ENCODE measurements at places on chromosomes 16 and 17. TPM values are rescaled to one million over a fixed set of nuclear protein-coding genes. Genes with fewer than 3 reads are reported as not detected.

GRCh38 chr16:13402601-13403000 lies 501.2 kb downstream of the SHISA9 start:
- no peak for DNase-seq

DNA sequence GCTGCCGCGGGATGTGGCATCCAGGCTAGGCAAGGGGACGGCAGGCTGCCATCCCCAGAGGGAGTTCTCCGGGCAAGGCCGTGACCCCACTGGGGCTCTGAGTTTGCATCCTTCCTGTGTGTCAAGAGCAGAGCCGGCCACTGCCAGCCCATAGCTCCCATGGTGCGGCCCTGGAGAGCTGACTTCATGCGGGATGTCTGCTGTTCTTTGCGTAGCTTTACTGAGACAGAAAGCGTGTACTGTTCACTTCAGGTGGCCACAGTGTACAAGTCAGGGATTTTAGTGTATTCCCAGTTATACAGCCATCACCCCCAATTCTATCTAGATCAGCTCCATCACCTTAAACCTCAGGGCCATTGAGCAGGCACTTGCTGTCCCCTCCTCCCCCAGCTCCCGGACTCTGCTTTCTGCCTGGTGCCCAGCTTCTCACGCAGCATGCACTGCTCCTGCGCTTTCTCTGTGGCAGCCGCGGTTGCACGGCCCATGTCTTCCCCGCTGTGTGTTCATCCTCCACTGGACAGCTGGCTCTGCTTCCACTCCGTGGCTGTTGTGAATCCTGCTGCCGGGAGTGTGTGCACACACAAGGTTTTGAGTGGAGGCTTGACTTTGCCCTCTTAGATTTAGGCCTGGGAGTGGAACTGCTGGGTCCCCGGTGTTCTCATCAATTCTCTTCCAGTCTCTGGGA lies 71.2 kb downstream of the KLHDC4 start:
- DNase-seq, result no peak

DNA sequence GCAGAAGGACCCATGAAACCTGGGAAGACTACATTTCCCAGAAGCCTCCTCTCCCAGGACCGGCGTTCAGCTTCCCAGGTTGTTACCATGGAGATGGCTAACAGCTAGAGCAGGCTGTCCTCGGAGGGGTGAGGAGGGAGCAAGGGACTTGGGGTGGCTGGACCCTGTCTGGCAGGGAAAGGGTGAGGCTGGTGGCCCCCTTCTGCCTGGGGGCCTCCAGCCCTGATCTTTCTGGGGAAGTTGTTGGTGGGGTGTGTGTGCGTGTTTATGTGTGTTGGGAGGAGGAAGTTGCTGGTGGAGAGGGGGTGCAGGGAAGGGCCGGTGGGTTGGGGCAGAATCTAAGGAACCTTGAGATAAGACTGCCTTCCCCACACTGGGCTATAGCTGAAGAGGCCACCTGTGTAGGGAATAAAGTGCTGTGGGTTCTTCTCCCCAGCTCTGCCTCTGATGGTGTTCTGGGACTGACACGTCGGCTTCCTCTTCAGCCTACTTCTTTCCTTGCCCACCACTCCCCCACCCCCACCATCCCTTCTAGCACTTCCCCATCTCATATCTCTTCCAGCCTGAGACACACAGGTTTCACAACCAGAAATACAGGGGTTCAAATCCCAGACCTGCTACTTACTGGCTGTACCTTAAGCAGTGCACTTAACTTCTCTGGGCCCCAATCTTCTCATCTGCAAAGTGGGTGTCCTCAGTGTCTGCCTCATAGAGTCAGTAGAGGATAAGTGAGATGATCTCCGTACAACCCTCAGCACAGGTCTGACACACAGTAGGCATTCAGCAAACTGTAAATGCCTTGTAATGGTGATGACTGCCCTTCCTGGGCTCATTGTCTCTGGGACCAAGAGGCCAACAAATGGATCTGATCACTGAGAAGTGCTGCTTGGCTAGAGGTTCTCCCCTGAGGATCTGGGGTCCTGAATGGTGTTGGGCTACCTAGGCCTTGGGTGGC lies at the start of gene DRC7:
DRC7 (plus strand) TSS at position 82 of the 955 bp plus-strand sequence. CDS start 3,144 bp downstream, outside the sequence.
- peak; percentile 36 for DNase-seq

DNA sequence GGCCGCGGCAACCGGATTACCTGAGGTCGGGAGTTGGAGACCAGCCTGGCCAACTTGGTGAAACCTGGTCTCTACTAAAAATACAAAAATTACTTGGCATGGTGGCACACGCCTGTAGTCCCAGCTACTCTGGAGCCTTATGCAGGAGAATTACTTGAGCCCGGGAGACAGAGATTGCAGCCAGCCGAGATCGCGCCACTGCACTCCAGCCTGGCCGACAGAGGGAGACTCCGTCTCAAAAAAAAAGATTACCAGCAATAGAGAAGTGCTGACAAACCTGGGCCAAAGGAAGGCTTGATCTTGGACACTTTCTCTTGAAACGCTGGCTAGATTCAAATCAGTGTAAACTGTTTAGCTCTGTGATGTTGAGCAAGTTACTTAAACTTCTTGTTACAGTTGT lies 4.3 kb downstream of the MT1H start:
- DNase-seq, result peak; percentile 71

DNA sequence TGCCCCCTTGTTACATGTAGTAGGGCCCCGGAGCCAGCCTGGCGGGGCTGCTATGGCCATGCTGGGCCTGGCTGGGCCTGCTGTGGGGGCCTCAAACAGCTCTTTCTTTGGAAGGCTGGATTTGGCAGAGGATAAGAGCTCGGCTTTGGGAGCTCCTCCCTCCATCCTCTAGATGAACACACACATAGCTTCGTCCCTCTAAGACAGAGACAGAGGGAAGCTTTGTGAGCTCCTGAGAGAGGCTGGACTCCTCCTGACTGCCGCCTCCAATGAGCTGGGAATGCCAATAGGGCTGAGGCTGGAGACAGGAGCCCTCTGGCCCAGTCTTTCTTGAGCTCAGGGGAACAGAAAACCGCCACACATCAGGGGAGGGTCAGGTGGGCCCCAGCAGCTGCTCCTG lies 37.3 kb upstream of the CDC42EP4 start:
- DNase-seq, result no peak

DNA sequence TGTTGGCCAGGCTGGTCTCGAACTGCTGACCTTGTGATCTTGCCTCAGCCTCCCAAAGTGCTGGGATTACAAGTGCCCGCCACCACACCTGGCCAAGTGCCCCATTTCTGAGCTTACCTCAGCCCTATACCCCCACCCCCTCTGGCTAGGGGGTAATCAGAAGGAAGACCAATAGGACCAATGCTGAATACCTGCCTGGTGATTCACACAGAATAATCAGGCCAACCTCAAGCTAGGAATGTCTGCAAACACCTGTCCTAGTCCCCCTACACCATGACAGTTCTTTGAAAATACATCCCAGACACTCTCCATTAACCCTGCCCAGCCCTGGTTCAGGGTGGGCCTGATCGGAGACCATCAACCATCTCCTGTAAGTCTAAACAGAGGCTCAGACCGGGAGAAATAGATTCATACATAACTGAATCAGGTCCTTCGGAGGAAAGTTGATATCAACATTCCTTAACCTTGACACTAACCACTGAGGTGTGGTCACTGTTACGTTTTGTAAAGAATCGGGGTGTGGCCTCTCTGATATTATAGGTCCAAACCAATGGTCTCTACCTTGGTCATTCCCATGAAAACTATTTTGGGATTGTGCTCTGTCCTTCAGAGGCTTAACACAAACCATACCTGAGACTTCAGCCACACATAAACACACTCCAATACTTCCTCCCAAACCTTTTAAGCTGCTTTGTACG lies 130.8 kb downstream of the GAS7 start:
- no peak for DNase-seq

- DNase-seq, result no peak
Observed at GRCh38 chr16:50709061-50709684, 15.8 kb downstream of the NOD2 start.

DNA sequence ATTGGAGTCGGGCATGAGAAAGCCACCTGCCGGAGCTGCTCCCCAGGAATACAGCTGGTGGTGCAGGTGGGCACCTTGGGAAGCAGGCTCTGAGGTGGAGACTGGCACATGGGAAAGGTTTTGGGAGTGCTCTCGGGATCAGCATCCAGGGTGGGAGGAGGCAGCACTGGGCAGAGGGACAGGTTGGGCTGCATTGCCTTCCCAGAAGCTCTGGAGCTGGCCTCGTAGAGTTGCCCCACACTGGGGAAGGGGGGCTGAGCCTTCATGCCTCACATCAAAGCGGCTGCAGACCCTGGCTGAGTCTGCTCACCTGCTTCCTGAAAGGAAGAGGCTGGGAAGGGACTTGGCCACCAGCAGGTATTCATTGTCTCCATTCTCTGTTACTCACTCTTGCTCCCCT lies 13.5 kb upstream of the GPRC5B start:
- no peak for DNase-seq

DNA sequence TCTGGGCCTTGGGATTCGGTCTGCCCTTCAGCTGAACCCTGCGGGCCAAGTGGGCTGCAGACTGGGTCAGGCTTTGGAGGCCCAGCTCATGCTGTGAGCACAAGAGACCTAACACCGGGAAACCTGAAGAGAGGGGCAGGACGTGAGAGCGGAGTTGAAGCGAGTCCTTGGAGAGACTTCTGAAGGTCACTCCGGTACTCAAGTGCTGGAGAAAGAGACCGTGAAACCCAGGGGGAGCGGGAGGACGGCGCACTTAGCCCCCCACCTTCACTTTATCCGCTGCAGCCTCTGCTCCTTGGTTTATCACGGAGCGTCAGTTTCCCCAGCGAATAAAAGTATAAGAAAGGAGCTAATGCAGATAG lies 361 bp downstream of the UQCRC2 start:
- no peak for DNase-seq

DNA sequence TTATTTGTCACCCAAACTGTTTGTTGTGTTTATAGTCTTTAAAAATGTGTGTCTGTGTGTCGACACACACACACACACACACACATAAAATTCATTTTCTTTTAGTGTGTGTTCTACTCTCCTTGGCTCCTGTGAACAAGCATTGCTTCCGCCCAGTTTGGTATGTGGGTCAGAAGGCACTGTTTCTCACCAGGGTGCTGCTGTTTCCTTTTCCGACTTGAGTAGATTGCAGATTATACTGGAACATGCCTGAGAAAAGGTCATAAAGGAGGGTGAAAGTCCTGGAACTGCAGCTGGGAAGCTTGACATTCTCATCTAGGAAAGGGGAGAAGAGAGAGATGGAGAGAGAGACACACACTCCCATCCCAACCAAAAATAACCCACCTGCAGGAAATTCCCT lies 330.3 kb downstream of the BCAS3 start:
- no peak for DNase-seq

DNA sequence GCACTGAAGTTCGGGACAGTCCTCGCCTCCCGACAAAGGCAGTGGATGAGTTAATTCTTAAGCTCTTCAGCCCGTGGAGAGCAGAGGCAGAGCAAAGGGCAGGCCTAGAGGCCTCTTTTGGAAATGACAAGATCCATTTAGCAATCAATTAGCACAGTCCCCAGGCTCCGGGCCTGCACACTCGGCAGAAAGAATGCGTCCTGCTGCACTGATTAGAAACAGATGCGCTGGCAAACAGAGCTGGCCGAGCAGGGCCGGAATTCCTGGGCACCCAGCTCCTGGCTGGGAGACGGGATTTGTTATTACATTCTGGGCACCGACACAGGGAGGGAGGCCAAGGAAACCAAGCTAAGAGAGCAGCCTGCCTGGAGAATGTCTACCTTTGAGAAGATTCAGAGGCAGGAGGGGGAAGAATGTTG lies 162.9 kb downstream of the COPRS start:
- no peak for DNase-seq

DNA sequence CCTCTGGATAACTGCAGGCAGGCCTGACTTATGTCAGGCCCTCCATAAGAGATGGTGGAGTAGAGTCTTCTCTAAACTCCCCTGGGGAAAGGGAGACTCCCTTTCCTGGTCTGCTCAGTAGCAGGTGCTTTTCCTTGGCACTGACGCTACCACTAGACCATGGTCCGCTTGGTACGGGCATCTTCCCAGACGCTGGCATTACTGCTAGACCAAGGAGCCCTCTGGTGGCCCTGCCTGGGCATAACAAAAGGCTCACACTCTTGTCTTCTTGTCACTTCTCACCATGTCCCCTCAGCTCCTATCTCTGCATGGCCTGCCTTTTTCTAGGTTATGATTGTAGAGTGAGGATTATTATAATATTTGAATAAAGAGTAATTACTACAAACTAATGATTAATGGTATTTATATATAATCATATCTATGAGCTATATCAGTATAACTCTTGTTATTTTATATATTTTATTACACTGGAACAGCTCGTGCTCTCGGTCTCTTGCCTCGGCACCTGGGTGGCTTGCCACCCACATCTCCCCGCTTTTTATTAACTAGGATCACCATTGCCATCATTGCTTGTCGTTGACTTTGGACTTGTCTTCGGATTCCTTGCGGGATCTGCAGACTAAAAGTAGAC lies 59.8 kb upstream of the ARL4D start:
- DNase-seq, result peak; percentile 90

DNA sequence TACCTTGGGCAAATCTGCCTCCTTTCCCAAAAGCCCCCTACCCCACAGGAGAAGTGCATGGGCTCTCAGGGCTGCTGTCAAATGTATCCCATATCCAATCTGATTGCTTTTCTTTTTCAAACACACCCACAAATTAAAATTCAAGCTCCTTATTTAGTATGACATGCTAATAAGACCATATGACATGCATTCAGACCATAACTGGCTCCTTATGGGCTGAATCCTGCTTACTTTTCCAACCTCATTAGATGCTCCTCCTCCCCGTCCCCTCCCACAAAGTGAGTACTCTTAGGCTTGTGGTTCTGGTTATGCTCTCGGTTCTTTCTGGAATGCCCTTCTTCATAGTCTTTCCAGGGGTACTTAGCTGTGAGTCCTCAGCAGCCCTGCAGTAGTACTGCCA lies 59.0 kb upstream of the TOM1L1 start:
- DNase-seq, result no peak

GRCh38 chr16:58843675-58844074 lies 109.6 kb upstream of the GOT2 start:
- DNase-seq, result no peak

Gene CCDC78
- total RNA-seq, result 2.9 TPM

Gene EVI2A
- 12.4 TPM for total RNA-seq

Gene NPIPB2
- 48.8 TPM for total RNA-seq

Gene KRTAP4-1
- total RNA-seq, result not detected

Gene FSCN2
- 3.9 TPM for total RNA-seq

Gene CDK5R1
- total RNA-seq, result not detected

Gene AHSP
- total RNA-seq, result not detected
